Esophagus (tissue), 2 donors: ENCODE measurements at places on chromosomes 6 and 20. TPM values are rescaled to one million over a fixed set of nuclear protein-coding genes. Genes with fewer than 3 reads are reported as not detected.

The CALHM4 gene
- polyA plus RNA-seq: not detected

The WFDC5 gene
- 4.5 TPM for polyA plus RNA-seq

The OPRM1 gene
- polyA plus RNA-seq: not detected

The RAD21L1 gene
- not detected for polyA plus RNA-seq

The OPN5 gene
- polyA plus RNA-seq: not detected

The FKBP1C gene
- polyA plus RNA-seq: 0.04 TPM

The PPP1R16B gene
- 1.0 TPM for polyA plus RNA-seq

The ACSS1 gene
- polyA plus RNA-seq: 8.0 TPM

The HAO1 gene
- not detected for polyA plus RNA-seq

The HSPA1L gene
- polyA plus RNA-seq: 0.39 TPM

The NKAIN4 gene
- polyA plus RNA-seq: not detected
